ENCODE measurements at places on chromosomes 5 and 9. TPM values are rescaled to one million over a fixed set of nuclear protein-coding genes. Genes with fewer than 3 reads are reported as not detected.

PCDHB4 gene
- total RNA-seq, result 0.94 TPM

HK3 gene
- total RNA-seq, result not detected

LCN9 gene
- not detected for total RNA-seq

PPIC gene
- total RNA-seq, result 41.5 TPM

CDKN2B-AS1 gene
- total RNA-seq, result not detected

PRDM9 gene
- total RNA-seq, result not detected

NEUROG1 gene
- not detected for total RNA-seq

ZDHHC11B gene
- total RNA-seq, result not detected

CNTNAP3B gene
- total RNA-seq, result 4.8 TPM

TMEM252 gene
- total RNA-seq, result not detected

SH3TC2 gene
- total RNA-seq, result 1.9 TPM

BTNL8 gene
- 1.2 TPM for total RNA-seq

Data from pericardium fibroblast (primary cell).